ENCODE measurements at places on chromosomes 4 and X.

DNA sequence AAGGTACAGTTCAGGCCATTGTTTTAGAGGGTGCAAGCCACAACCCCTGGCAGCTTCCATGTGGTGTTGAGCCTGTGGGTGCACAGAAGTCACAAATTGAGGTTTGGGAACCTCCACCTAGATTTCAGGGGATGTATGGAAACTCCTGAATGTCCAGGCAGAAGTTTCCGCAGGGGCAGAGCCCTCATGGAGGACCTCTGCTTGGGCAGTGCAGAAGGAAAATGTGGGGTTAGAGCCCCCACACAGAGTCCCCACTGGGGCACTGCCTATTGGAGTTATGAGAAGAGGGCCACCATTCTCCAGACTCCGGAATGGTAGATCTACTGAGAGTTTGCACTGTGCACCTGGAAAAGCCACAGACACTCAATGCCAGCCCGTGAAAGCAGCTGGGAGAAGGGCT is 242.0 kb upstream of the ACTRT1 start:
- no peak for DNase-seq

GRCh38 chr4:73432169-73433000 is 3.6 kb upstream of the AFP start:
- no peak for DNase-seq

- DNase-seq: no peak
These were observed 15.5 kb downstream of the PRRG1 start for GRCh38 chrX:37364666-37365065.

GRCh38 chr4:58587856-58588255 is 1477.7 kb upstream of the IGFBP7 start:
- DNase-seq: no peak

DNA sequence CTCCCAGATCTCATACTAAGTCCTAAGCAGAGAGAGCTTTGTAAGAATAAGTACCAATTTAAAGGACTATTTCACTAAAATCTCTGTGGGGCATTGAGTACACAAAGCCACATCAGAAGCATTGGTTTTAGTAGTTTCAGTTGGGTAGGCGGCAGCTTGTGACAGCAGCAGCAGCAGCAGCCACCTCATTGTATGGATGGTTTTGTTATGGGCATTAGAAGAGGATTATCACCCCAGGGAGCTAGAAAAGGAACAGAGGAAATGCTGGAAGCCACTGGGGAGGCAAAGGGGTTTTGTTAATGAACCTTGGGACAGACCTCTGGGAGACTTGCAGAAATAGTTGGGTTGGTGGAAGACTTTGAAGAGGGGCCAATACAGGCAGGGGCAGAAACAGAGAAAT is 93.9 kb upstream of the FRMPD3 start:
- DNase-seq: no peak

DNA sequence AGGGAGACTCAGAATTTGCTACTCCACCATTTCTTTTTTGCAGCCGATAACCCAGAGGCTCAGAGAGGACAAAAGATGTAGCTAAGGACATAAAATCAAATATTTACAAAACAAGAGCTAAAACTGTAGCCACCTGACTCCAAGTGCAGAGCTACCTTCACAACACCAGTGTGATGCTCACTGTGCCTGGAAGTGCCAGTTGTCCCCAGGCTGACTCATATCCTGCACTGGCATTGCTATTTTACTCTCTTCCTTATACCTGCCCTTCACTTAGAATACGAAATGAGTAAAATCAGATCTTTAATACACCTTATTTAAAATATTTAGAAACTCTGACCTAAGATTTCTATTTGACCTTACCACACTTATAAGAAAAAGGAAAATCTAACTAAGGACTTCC is 39.5 kb downstream of the SLC7A11 start:
- DNase-seq: no peak

DNA sequence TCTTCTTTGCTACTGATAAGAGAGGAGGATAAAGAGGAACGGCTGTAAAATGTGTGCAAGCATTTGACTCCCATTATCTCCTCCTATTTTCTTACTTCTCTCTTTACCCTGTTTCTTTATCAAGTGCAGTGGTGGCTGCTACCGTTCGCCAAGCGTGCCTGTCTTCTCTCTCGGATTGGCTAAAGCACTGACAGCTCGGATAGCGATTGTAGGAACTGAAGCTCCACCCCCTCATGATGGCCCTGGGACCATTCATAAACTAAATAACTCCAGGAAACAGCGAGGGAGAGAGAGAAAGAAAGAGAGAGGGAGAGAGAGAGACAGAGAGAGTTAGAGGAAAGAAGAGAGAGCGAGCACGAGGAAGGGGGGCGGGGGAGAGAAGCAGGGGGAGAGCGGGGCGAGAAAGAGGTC is 305 bp upstream of the MAB21L2 start:
- no peak for DNase-seq

DNA sequence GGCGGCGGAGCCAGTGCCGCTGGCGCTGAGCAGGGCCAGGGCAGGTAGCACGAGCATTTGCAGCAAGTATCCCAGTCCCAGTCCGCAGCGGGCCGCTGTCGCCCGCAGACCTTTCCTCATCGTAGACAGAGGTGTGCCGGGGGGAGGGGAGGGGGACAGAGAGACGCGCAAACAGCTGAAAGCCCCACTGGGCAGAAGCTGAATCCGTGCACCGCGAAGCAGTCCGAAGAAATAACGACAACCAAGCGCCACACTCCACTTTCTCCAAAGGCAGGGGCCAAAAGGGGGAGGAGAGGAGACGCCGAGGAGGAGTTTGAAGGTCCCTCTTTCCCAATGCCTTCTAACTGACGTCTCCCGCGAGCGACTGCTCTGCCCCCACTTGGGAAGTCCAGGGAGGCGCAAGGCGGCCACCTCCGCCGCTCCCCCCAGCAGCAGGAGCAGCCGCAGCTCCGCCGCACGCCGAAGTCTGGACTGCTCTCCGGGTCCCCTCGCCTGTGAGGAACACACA is at the start of gene UNC5C:
Gene UNC5C, minus strand, starts transcription at position 236 of the 508 bp plus-strand sequence.
- DNase-seq: no peak

GRCh38 chrX:16487620-16488385 is 162.2 kb upstream of the S100G start:
- DNase-seq: no peak

GRCh38 chr4:152992466-152992865 is 56.3 kb downstream of the FHDC1 start:
- no peak for DNase-seq

DNA sequence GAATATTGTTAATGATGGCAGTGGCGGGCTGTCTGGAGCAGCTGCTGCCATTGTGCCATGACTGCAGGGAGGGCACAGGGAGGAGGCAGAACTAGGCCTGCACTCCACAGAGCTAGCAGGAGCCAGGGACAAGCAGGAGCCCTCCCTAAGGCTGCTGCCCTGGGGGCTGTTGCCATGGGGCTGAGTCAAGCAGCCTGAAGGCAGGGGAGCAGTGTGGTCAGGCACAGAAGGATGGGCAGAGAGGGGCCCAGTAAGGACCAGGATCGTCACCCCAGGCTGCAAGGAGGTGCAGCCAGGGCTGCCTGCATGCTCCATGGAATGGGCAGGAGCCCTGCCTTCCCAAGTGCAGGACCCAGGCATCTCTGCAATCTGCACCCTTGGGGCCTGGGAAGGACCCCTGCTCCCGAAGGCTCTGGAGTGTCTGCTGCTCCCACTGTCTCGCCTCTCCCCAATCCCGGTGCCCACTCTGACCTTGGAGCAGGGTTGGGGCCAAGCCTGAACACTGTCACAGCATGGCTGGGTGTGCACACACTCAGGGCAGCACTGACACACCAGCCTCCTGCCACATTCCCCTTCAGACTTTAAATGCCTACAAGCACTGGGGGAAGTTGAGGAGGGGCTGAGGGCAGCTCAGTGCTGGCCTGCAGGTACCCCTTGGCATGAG is 98.3 kb upstream of the GALNTL6 start:
- DNase-seq: no peak

- DNase-seq: no peak
These were observed 1051.4 kb upstream of the PRKX start for GRCh38 chrX:4764888-4765287.

DNA sequence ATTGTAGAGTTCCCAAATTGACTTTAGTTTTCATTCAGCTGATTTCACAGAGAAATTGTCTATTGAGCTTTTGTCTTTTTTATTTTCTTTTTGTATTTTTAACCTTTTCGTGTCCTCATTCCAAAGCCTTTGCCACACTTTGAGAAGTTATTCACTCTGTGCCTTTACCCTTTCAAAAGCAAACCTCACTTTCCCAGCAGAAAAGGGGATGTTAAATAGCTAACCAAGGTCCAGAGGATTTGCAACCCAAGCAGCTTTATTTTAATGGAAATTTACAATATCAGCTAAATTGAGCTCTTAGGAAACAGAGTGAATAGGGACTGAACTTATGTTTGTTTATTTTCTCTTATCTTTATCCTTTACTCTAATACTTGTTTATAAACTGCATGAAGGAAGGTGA is 428.8 kb downstream of the PCDH7 start:
- no peak for DNase-seq

DNA sequence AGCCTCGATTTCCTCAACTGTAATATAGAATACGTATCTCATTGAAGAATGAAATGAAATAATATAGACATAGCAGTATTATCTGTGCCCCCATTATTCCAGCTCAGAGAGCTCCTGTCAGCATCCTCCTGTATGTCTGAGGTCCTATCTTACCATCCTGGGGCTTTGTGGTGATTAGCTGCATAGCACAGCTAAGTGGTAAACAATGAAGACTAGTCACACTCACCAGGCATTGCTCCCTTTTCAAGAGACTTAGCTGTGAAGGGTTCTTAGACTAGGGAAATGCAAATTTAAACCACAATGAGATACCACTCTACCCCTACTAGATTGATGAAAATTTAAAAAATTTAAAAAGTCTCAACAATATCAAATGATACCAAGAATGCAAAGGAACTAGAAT is 172.9 kb downstream of the SLC39A8 start:
- DNase-seq: no peak

DNA sequence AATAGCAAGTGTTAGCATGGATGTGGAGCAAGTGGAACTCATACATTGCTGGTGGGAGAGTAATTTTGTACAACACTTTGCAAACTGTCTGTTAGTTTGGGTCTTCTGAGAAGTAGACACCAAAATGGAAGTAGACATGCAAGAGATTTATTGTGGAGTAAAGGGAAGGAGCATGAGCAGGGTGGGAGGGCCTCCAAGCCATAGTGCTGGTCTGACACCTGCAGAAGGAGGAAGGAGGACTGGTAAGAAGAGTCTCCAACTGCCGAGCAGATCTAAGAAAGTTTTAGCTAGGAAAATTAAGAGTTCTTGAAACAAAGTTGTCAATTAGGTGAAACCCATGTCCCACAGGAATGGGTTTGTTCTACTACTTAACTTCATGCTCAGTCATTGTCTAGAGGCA is 64.0 kb upstream of the DDIT4L start:
- DNase-seq: no peak

Data from effector CD4-positive, alpha-beta T cell (primary cell).